Activated CD4-positive, alpha-beta memory T cell treated with anti-CD3 and anti-CD28 coated beads for 36 hours (primary cell): ENCODE measurements at places on chromosomes 16 and 17. TPM values are rescaled to one million over a fixed set of nuclear protein-coding genes. Genes with fewer than 3 reads are reported as not detected.
A peak's percentile ranks its signal among the peaks of the same experiment; 100 is the strongest.

- no peak for DNase-seq
Measured at GRCh38 chr16:4006397-4006999, 109.7 kb downstream of the ADCY9 start.

The GPR142 gene
- not detected for total RNA-seq

DNA sequence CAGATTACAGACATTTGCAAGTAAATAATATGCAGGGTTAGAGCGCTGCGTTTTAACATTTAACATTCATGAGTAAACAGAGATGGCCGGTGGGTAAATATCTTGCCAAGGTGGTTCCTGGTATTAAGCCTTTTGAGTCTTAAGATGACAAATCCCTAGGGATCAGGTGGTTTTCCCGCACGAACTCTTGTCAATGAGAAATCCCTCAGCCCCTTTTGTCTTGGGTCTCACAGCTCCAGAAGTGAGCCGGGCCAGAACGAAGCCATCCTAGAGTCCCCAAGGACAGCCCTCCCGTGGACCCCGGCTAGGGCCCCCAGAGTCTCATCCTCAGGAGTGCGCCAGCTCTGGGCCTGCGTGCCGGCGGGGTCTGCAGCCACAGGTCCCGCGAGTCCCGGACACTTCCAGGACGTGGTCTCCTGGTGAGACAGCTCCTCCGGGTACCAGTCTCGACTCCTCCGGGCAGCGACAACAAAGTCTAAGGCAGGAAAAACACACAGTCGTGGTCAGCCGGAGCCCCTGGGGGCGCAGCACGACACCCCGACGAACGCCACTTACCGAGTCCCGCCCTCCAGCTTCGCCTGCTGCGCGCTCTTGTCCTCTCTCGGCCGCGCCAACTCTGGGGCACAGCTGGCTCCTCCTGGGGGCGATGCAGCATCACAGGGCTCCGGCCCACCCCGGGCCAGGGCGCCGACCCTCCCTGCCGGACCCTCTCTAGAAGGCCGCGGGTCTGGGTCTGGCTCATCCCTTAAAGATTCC lies 13.3 kb downstream of the MIS12 start:
- DNase-seq = peak; percentile 14

- no peak for DNase-seq
Measured at GRCh38 chr16:525123-525519, 2.4 kb upstream of the CAPN15 start.

- DNase-seq = no peak
Measured at GRCh38 chr16:14600164-14600563, 29.9 kb downstream of the PARN start.
